Fibroblast of skin of right biceps (primary cell): ENCODE measurements at places on chromosomes 5 and 9.

GRCh38 chr5:7377761-7378160 is 18.2 kb upstream of the ADCY2 start:
- no peak for DNase-seq

DNA sequence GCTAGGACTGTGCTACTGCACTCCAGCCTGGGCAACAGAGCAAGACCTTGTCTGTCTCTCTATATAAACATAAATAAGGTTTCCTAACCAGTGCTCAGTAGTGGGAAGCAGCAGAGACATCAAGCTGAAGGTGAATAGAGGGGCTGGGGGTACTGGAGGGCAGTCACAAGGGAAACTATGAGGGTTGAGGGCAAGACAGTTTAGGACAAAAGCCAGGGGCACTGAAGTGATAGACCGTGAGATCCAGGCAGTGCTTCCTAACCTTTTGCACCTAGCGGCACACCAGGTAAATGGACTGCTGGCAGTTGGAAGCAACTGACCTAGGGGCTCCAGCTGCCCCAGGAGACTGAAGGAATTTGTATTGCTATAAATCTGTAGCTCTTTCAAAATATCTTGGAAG is 178.4 kb downstream of the PJA2 start:
- DNase-seq: no peak

- DNase-seq: no peak
These were observed 38.6 kb upstream of the PIK3R1 start for GRCh38 chr5:68176802-68177479.

DNA sequence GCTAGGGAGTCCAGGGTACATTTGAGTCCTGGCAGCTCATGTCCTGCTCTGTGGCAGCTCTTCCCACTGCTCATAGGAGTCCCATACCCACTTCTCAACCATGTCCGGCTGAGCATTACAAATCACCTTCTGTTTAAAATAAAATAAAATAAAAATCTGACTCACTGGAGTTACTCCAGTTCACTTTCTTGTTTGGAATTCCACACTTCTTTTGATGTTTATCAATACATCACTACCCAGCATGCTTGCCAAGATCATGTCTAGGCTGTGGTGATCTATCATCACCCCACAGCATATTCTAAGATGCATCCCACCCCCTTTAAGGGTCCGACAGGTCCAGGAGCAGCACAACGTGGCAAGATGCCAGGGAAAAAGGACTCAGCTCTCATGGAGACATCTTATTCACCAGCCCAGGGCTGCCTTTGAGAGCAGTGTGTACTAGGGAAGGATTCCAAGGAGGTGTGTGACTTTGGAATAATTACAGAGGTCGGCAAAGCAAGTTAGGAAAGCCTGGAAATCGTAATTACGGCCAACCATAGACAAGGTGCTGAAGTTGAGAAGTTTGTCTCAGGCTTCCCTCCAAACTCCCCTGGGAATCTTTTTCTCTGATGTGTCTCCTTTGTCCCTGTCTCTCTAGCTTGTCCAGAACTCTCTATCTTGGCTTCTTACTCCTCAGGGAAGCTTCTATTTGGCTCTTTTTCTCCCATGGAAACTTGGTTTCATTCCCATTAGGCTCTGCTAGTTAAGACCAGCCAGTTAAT is 111.4 kb upstream of the SLC1A3 start:
- DNase-seq: peak; percentile 94

DNA sequence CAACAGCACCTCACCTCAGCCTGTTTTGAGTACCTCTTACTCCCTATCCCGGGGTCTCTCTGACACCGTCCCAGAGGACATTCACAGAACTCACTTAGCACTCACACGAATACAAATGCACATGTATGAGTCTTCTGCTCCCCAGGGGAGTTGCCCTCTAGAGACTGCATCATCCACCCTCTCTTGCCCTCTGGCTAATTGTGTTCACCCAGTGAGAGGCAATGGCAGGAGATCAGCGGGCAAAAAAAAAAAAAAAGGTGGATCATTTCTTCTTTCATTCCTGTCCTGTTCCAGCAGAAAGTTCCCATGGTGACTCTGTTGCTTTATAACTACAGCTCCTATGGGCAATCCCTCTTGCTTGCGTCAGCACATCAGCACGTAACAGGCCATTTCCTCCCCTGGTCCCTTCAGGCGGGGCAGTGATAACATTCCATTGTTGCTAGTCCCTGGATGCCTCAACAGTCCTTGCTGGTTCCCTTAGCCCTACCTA is 23.5 kb upstream of the SNX2 start:
- peak; percentile 73 for DNase-seq

DNA sequence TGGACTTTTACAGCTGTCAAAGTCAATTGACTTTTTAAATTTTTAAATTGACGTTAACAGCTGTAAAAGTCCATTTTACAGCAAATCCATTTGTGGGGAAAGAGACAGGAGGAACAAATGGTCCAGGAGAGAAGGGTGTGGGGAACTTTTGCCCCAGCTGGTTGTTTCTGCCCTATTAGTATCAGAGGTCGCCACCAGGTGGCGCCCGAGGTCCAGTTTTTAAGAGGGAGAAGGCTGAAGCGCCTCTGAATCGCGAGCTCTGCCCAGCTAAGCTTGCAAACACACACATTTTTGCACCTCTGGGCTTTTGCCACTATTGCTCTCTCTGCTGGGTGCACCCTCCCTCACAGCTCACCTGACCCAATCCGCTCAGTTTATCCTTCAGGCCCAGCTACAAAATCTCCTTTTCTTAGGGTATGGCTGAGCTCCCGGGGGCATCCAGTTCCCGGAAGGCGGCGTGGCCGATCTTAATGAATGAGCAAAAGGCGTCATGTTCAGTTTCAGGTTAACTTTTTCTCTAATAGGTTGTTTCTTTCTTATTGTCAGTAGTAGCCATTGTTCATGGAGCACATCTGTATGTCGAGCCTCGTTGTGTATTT is 6.3 kb upstream of the TTLL11 start:
- peak; percentile 64 for DNase-seq

DNA sequence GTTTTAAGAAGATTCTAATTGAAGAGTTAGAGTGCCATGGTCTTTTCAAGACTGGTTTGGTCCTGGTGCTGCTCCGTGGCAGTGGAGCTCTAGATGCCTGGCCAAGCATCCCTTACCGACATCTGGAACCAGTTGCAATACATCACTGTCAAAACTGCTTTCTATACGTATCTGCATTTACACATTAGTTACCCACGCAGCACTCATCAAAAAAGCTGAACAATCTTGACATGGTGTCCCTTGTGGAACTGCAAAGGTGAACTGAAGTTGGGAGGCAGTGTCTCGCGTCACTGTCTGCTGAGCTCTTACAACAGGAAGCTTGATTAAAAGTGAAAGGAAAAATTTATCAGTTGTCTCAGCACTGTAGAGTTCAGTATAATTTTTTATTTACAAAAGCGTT is 82.6 kb downstream of the PBX3 start:
- peak; percentile 24 for DNase-seq

DNA sequence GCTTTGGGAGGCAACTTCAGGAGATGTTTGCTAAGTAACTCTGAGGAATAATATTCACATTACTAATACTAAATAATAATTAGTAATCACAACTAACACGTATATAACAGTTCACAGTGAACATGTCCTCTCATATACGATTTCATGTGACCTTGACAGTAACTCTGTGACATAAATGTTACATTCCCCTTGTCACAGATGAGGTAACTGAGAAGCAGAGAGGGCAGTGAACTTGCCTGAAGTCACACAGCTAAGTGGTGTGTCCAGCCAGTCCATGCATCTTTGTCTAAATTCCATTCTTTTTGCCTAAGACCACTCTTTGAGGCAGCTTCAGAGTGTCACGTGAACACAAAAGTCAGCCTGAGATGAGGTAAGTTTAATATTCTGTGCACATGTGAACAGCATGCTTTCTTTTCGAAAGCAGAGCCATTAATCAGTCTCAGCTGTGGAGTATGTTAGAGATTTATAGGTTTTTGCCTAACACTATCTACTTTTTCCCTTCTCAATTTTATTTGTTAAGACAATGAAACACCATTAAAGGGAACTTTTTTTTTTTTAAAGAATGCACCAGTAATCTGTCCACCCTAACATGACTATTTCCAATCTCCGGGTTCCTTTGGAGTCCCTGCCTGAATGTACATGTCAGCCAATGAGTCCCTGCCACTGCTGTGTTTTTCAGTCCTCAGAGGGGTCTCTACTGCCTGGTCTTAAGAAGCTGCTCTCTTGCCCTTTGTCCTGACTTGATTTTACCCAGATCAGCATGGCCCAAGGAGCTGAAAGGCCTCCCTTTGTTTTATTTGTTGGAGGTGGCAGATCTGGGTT is 43.5 kb downstream of the SH3PXD2B start:
- DNase-seq: peak; percentile 72

DNA sequence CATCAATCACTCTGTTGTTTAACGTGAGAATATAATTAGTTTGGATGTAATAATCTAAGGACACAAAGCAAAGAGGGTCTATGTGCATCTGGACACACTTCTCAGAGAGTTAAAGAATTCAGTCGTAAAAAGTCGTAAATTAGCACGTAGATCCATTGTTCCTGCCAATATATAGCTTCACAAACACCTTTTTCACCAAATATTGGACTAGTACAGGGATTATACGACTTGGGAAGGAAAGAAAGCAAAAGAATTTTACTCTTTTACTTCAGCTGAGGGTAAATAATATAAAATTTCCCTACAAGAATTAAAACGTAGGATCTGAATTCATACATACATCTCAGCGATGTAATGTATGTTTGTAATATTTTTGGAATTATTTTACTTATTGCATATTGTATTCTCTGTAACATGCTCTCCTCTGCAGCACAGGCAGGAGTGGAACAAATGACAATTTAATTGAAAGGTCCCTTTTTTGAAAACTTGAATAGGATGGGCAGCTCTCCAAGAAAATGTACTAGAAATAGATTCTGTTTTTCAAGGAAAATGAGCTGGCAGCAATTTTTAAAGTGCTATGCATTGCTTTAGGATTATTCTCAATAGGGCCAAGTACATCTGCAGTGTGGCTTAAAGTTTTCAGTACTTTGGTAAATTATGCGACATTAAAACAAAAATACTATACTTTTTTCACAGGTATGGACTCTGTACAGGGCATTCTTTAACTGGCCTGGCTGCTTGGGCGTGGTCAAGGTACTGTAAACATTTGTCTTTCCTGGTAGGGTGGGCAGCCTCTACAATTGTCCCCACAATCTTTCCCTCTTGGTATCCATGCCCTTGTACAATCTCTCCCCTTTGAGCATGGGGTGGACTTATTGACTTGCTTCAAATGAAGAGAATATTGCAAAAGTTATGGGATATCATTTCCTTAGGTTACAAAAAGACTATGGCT is 39.7 kb upstream of the HSD17B4 start:
- no peak for DNase-seq

DNA sequence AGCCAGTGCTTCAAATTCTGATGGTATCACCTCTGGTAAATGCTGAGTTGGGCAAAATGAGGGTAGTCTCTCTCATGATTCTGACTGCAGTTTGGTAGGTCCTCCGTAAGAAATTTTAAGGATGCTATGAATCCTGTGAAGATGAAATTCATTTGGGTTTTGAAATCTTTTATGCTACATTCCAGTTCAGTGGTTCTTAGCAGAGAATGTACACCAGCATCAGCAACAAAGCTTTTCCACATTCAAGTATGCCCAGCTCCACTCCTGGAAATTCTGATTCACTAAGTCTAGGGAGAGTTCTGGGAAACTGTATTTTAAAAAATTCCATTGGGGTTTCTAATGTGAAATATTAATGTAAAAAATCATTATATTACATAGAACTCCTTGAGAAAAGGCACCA is 33.6 kb upstream of the ACOT12 start:
- peak; percentile 11 for DNase-seq

DNA sequence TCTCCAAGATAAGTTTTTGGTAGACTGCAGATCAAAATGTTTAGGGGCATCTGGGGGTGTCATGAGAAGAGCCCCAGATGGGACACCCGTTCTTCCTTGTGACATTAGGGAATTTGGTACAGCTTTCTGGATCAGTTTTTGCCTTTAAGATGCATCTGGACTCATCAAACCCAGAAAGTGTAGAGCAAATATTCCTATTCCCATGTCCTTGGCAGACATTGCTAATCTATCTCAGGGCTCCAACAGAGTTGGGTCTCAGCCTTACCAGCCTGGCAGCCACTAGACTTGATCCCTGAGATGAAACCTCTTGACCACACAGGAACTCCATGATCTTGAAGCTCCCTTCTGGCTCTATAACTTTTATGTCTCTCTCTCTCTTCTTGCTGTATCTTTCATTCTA is 35.6 kb downstream of the ERGIC1 start:
- peak; percentile 31 for DNase-seq

GRCh38 chr5:74627646-74628279 is 12.8 kb downstream of the ENC1 start:
- no peak for DNase-seq

DNA sequence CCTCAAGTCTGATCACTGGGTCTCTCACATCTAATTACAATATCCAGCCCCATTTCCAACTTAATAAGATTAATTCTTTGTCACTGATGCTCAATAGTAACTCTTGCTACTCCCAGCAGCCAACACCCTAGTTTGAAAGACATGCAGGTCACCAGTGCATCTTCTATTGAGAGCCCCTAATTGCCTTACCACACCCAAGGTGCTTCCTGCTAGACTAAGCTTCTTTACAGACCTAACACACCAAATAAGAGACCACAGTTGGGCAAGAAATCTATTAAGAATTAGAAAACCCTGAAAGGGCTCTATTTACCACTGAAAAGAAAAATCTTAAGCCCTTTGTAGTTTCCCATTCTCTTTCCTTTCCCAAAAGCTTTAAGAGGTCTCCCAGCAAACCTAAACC is 26.5 kb downstream of the ELAVL2 start:
- no peak for DNase-seq

DNA sequence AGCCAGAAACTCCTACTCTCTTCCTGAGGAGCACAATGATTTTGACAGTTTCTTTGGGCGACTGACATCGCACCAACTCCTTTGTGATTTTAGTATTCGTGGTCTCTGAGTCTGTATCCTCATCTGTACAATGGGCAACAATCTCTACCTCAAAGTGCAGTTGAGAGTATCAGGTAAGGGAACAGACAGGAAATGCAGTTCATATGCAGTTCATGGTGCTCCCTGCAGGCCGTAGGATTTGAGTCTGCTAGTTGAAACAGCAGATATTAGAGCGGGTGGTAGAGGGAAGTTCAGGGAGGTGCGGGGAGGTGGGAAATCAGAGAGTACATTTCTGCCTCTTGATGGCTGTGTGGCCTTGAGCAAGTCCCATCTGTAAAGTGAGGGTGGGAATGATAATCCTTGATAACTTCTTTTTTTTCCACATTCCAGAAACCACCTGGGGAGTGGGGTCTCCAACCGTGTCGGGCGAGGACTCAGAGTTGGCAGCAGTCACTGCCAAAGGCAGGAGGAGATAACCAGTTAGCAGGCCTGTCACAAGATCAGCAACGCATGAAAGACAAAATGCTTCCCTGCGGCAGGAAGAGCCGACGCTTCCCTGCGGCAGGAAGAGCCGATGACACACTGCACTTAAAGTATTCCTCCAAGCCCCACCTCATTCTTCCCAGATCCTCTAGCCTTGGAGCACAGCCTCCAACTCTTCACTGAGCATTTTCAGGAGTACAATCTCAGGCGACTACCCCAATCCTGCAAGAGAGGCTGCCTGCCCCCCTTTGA is 6.0 kb upstream of the NEK6 start:
- DNase-seq: peak; percentile 88

GRCh38 chr5:113771483-113771882 is 258.0 kb downstream of the YTHDC2 start:
- DNase-seq: no peak
